ENCODE measurements at places on chromosomes 2 and 18.

GRCh38 chr2:216083464-216084281 lies 2.0 kb downstream of the TMEM169 start:
- no peaks in the 10 kb centered on the region for H3K36me3 ChIP-seq
- DNase-seq: no peak
- H3K4me1 ChIP-seq: peaks cover 51% of the 10 kb centered on the region
- peak overlapping the region; percentile 79 for H3K27ac ChIP-seq

DNA sequence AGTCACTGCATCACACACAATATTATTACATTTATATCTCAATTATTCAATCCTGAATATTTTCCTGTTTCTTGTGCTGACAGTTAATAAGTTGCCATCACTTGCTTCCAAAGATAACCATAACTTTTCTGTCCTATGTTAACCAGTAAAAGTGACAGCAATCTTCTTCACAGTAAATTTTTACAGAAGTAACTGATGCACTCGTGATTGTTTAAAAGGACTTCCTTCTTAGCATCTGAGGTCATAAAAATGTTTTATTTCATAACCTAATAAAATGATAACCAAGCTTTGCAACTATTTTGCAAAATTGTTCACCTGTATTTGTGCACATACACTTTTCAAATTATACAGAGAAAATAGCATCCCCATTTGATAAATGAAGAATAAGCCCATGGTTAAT lies 20.6 kb upstream of the ANKRD62 start:
- H3K36me3 ChIP-seq: no peaks in the 10 kb centered on the region
- H3K4me3 ChIP-seq: no peak overlapping the region
- no peak for DNase-seq
- H3K27ac ChIP-seq: no peak overlapping the region
- H3K27me3 ChIP-seq: no peaks in the 10 kb centered on the region

DNA sequence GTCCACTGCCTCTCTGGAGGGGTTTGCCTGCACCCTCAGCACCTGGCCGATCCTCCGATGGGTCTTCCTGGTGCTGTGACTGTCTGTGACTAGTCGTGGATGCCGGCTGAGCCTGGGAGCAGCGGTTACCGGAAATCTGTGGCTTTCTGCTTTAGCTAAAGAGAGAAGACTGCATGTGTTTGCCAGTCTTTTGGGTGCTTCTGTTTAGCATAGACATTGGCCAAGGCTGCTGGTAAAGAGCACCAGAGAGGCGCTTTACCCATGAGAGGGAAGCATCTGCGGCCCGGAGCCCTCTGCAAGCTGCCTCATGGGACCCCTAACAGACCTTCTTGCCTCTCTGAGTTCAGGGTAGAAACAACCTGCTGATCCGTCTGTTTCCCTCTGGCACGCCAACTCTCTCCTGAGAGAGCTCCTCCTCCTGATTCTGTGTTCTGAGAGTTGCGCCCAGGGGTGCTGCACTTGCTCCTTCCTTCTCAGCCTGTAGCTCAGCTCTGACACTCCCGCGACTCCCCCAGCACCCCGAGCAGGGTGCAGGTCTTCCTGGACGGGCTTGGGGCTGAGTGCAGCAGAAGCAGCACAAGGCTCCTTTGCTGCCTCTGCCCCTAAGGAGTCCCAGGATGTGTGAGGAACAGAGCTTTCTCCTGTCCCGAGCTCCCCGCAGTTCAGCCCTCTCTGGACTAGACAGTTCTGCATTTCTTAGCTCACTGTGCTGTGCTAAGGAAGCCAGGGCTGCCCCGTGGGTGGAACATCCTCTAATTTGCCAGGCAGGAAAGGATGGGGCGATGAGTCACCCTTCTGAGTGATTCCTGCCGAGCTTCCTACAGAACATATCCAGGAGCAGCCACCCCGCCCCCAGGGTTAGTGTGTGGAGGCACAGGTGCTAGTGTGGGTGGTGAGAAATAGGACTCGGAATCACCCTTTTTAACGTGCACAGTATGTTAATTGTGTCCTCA lies 203.2 kb downstream of the SH3RF3 start:
- H3K27me3 ChIP-seq: no peaks in the 10 kb centered on the region
- no peaks in the 10 kb centered on the region for H3K36me3 ChIP-seq
- peaks cover 30% of the 10 kb centered on the region for H3K4me1 ChIP-seq
- peak overlapping the region; percentile 36 for H3K4me3 ChIP-seq

DNA sequence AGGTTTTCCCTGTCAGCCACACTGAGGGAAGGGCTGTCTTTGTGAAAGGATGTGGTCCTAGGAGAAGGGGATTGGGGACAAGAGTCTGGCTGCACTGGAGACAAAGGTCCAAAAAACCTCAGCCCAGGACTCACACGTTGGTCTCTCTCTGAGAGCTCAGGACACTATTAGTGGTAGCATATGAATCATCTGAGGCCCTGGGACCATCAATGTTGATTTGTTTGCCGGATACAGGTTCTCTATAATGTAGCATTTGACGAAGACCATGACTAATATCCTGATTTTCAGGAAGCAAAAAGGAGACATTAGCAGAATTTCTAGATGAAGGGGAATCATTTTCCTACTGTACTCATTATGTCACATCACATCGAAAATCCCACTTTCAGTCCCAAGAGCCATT lies 22.2 kb upstream of the DNAH6 start:
- DNase-seq: no peak
- H3K36me3 ChIP-seq: no peaks in the 10 kb centered on the region
- no peak overlapping the region for H3K27ac ChIP-seq
- H3K4me3 ChIP-seq: no peak overlapping the region

GRCh38 chr2:241895712-241896641 lies 26.4 kb downstream of the RTP5 start:
- no peaks in the 10 kb centered on the region for H3K27me3 ChIP-seq
- H3K4me1 ChIP-seq: peaks cover 3% of the 10 kb centered on the region
- no peak overlapping the region for H3K4me3 ChIP-seq
- no peak overlapping the region for H3K27ac ChIP-seq
- H3K36me3 ChIP-seq: peaks cover 10% of the 10 kb centered on the region

- H3K27me3 ChIP-seq: no peaks in the 10 kb centered on the region
- H3K27ac ChIP-seq: no peak overlapping the region
- no peak overlapping the region for H3K4me3 ChIP-seq
- no peaks in the 10 kb centered on the region for H3K4me1 ChIP-seq
Observed at GRCh38 chr18:305003-305501, 37.2 kb upstream of the THOC1 start.

DNA sequence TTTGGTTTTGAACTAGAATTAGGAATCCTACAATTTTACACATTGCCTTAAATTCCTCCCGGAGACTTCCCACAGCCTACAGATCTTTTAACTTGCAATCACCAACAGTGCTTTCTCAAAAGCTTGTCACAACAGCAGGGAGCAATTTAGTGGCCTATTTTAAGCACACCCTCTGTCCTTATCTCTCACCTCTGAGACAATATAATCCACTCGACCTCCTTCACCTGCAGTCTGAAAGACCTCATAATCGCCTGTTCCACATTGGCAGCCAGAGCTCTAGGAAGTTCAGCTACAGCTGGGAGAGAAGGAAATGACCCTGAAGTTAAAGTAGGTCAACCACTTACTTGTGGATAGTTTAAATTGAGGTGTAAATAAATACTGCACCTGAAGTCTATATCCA lies 249.7 kb upstream of the DLGAP1 start:
- no peak overlapping the region for H3K4me3 ChIP-seq
- H3K27me3 ChIP-seq: no peaks in the 10 kb centered on the region
- no peak for DNase-seq
- H3K4me1 ChIP-seq: no peaks in the 10 kb centered on the region
- H3K36me3 ChIP-seq: no peaks in the 10 kb centered on the region
- no peak overlapping the region for H3K27ac ChIP-seq

GRCh38 chr18:38586327-38586726 lies 1020.7 kb upstream of the CELF4 start:
- DNase-seq: no peak
- no peaks in the 10 kb centered on the region for H3K4me1 ChIP-seq

DNA sequence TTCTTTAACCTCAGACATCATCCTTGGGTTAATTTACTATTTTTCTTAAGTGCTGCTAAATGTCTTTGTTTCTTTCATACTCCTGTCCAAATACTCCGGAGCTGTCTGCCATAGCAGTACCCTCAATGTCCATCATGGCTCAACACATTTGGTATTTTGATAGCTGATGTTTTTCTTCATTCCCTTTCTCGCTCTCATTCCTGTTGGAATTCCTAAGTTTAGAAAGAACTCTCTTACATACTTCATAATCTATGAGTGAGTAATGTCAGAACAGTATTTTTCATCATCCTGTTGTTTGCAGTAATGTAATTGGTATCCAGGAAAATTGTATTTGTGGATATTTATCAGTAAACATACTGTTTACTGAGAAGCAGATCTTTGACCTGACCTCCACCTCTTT lies 282.9 kb downstream of the PTGR3 start:
- DNase-seq: no peak
- H3K27ac ChIP-seq: no peak overlapping the region
- H3K27me3 ChIP-seq: no peaks in the 10 kb centered on the region
- no peak overlapping the region for H3K4me3 ChIP-seq
- H3K36me3 ChIP-seq: peaks cover 3% of the 10 kb centered on the region
- H3K4me1 ChIP-seq: no peaks in the 10 kb centered on the region

DNA sequence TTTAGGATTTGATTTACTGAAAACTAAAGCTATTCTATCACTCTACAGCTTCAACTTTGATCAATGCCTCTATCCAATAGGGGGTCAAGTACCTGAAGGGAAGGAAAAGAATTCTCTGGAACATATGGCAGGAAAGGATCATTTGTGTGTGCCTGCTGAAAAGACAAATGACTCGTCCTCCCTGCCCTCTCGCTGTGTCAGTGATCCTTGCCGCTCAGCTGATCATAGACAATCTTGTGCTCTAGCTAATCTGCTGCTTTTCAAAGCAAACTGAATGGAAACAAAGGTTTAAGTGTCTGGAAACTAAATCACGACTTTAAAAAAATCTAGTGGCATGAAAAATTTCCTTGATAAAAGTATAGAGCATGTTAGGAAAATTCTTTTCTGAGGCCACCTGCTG lies 75.6 kb upstream of the CPO start:
- no peak for DNase-seq
- H3K36me3 ChIP-seq: no peaks in the 10 kb centered on the region
- H3K4me1 ChIP-seq: peaks cover 10% of the 10 kb centered on the region
- no peak overlapping the region for H3K27ac ChIP-seq

DNA sequence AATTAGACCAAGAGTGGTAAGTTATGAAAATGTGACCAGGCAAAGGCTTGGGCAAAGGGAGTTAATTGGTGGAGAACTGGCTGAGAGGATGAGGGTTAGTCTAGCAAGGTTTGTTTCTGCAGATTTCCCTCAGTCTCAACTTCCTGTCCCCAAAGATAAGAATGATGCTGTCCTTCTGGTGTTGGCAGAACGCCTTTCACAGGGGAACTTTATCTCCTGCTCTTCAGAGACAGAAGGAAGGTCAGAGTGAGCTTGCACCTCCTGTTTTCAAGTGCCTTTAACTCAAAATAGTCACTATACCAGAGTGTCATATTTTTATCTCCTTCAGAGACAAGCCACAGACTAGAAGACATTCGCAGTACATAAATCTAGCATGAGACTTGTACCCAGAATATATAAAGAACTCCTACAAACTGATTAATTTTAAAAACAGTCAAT lies 95.7 kb downstream of the TEX51 start:
- no peak overlapping the region for H3K4me3 ChIP-seq
- H3K27ac ChIP-seq: no peak overlapping the region

DNA sequence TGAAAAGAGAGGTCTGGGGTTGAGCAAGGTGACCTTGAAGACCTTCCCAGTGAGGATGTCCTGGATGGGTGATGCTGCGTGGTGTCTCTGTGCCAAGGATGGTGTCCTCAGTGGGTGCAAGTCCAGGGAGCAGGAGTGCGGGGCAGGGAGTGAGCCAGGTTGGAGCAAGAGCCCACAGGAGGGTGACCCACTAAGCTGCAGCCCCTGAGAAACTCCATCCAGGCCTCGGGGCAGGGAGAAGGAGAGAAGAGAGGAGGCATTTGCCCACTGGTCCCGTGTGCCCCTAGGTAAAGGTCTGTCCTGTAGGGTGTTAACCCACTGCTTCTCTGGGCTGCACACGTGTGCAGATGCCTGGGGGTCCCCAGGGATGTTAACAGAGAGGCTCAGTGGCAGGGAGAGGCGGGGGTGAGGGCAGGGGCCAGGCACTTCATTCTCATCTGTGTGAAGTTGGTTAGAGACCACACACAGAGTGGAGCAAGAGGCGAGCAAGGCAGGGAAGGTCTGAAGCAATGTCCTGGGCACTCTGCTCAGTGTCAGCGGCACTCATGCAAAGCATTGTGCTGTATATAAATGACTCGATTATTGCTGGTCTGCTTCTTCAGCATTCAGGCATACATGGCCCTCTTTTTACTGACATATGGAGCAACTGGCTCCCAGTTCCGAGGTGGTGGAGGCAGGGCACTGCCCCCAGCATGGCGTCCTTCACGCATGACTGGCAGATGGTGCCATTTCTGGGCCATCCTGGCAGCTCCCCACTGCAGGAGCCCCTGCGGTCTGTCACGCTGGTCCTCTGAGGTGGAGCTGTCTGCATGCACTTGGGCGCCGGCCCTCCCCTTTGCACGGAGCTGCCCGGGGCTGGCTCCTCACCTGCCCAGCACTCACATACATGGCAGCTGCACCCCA lies 117.2 kb upstream of the HS6ST1 start:
- H3K36me3 ChIP-seq: no peaks in the 10 kb centered on the region
- H3K4me1 ChIP-seq: no peaks in the 10 kb centered on the region
- no peak for DNase-seq

- H3K36me3 ChIP-seq: no peaks in the 10 kb centered on the region
- H3K27ac ChIP-seq: no peak overlapping the region
- H3K27me3 ChIP-seq: no peaks in the 10 kb centered on the region
- H3K4me1 ChIP-seq: no peaks in the 10 kb centered on the region
Observed at GRCh38 chr18:28041366-28041765, 135.6 kb downstream of the CDH2 start.

DNA sequence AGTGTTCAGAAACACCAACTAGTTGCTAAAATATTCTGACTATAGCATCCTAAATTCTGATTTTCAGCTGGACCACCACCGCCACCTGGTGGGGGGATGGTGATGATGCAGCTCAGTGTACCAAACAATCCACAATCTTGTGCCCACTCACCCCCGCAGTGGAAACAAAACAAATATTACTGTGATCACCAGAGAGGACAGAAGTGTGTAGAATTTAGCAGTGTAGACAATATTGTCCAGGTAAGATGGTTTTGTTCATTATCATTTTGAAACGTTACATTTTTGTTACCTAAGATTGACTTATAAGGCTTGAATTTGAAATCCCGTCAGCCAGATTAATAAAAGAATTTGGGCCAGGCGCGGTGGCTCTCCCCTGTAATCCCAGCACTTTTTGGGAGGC lies 31.7 kb upstream of the UBXN4 start:
- DNase-seq: peak; percentile 78
- H3K27me3 ChIP-seq: no peaks in the 10 kb centered on the region
- H3K27ac ChIP-seq: no peak overlapping the region
- no peak overlapping the region for H3K4me3 ChIP-seq
- no peaks in the 10 kb centered on the region for H3K4me1 ChIP-seq

- H3K4me3 ChIP-seq: no peak overlapping the region
- no peak overlapping the region for H3K27ac ChIP-seq
- no peak for DNase-seq
- H3K36me3 ChIP-seq: no peaks in the 10 kb centered on the region
Observed at GRCh38 chr18:25467226-25467987, 115.4 kb upstream of the ZNF521 start.

- H3K27me3 ChIP-seq: peaks cover 3% of the 10 kb centered on the region
- no peaks in the 10 kb centered on the region for H3K4me1 ChIP-seq
- no peaks in the 10 kb centered on the region for H3K36me3 ChIP-seq
- DNase-seq: no peak
Observed at GRCh38 chr2:120522151-120522751, 176.3 kb downstream of the INHBB start.

GRCh38 chr2:218257390-218257981 lies 3.3 kb upstream of the GPBAR1 start:
- H3K36me3 ChIP-seq: peaks cover 37% of the 10 kb centered on the region
- peak overlapping the region; percentile 56 for H3K27ac ChIP-seq
- peaks cover 22% of the 10 kb centered on the region for H3K4me1 ChIP-seq
- no peak overlapping the region for H3K4me3 ChIP-seq
- peak; percentile 79 for DNase-seq
